ENCODE measurements at places on chromosomes 2 and 18.

- peak; percentile 7 for DNase-seq
Observed at GRCh38 chr18:59835605-59836379, 64.0 kb upstream of the PMAIP1 start.

GRCh38 chr2:150640039-150640438 is 152.6 kb upstream of the RND3 start:
- DNase-seq, result no peak

GRCh38 chr2:144330951-144331673 is 188.8 kb downstream of the ZEB2 start:
- DNase-seq, result peak; percentile 28

GRCh38 chr2:96930351-96931010 is 55.9 kb downstream of the FAM178B start:
- DNase-seq, result no peak

- DNase-seq, result no peak
Observed at GRCh38 chr2:47201224-47201623, 46.1 kb upstream of the STPG4 start.

Measured in kidney glomerular epithelial cell (primary cell).